Renal cortex interstitium (tissue), 15 donors: ENCODE measurements at places on chromosomes 13 and 19. TPM values are rescaled to one million over a fixed set of nuclear protein-coding genes. Genes with fewer than 3 reads are reported as not detected.

FCER2 gene
- polyA plus RNA-seq = 0.06 TPM

- no peak for DNase-seq
These were observed 30.0 kb downstream of the CEACAM1 start for GRCh38 chr19:42498169-42498757.

DNA sequence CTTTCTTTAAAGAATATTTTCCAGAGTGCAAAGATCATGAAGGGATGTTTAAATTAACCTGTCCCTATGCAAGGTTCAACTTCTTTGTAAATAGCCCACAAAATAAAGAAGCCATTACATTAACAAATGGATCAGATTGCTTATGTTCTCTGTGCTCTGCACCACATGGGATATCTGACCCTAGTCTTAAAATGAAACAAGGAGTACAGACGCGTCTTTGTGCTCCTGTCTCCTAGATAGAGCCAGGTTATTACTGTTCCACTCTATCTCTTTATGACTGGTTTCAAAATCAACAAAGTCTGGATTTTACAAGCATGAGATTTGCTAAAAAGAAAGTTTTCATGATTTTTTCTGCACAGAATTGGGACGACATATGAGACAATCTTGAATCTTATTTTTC lies 339.4 kb downstream of the KLF12 start:
- no peak for DNase-seq

GRCh38 chr13:76214001-76214400 lies 577.9 kb downstream of the LMO7 start:
- DNase-seq = no peak

- DNase-seq = no peak
These were observed 2.5 kb downstream of the TEX29 start for GRCh38 chr13:111322916-111323331.

GARIN5A gene
- 9.8 TPM for polyA plus RNA-seq

- no peak for DNase-seq
These were observed 8.8 kb downstream of the DAZAP1 start for GRCh38 chr19:1416014-1416841.

CDC42EP5 gene
- 37.1 TPM for polyA plus RNA-seq

DNA sequence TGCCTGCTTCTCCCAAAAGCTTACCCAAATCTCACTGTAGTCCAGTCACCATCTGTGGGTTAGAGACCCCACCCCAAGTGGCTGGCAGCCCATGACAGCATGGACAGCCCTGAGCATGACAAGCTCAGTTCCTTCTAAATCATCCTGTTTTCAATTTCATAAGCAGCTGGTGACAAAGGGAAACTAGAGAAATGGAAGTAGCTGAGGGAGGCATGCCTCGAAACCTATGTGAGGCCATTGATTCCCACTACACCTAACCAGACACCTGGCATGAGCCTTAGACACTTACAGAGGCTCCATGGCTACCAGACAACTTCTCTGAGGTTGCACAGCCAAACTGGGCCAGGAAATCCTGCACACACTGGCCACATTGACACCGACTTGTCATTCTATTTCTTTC lies 56.2 kb downstream of the ABCC4 start:
- no peak for DNase-seq

KCNRG gene
- 1.1 TPM for polyA plus RNA-seq

DNA sequence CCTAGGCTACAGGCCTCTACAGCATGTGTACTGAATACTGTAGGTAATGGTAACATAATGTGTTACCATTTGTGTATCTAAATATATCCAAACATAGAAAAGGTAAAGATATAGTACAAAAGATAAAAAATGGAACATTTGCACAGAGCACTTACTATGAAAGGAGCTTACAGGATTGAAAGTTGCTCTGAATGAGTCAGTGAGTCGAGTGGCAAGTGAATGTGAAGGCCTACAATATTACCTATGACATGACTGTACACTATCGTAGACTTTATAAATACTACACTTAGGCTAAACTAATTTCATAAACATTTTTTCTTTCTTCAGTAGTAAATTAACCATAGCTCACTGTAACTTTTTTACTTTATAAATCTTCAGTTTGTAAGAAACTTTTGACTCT lies 35.1 kb downstream of the LPAR6 start:
- DNase-seq = no peak

DNA sequence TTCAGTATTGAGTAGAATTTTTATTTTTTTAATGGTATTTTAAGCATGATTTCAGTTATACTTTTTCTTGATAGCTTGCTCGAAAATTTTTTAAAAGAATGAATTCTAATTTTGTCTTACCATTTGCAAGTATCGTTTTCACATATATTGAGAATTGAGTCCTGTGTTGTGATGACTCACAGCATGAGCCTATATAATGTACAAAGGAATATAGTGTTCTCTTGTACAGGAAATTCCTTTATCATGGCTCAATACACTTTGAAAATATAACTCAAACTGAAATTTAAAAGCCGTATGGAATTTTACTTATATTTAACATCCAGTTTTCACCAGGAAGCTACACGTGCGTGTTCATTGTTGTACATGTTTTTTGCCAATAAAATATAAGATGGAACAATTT lies 161.1 kb upstream of the TMTC4 start:
- no peak for DNase-seq

DNA sequence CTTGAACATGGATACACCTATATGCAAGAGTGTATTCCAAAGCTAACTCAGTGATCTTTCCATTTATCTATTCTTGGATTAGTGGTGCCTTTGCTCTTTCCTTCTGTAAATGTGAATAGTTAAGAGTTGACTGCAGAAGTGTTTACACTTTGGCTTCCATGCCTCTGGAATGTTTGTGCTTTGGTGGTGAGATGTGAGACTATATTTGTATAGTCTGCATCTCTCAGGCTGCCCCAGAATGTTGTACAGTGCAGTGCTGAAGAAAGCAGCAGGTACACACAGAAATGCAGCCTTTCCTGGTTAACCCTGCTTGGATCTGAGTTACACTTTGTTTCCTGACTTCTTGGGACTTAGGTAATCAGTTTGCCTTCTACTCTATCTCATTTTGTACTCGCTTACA lies 90.2 kb downstream of the DNAJC15 start:
- no peak for DNase-seq

DNA sequence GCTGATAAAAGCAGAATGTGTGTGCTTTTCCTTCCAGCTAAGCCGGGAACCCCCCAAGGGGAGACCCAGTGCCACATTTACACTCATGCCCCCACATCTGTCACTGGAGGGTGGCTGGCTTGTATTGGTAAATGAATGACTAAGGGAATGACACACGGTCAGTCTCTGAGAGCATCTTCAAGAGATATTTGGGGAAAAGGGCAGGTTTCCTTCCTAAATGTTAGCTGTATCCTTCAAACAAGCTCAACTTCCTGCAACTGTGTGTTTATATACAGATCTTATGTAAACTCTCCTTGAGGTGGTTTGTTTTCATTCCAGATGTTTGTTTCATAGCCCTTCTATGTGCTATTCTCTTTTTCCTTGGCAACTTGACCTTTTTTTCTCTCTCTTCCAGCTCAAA lies 192.6 kb downstream of the COL4A1 start:
- DNase-seq = no peak

- no peak for DNase-seq
These were observed 32.2 kb upstream of the MBNL2 start for GRCh38 chr13:97189928-97190327.

DNA sequence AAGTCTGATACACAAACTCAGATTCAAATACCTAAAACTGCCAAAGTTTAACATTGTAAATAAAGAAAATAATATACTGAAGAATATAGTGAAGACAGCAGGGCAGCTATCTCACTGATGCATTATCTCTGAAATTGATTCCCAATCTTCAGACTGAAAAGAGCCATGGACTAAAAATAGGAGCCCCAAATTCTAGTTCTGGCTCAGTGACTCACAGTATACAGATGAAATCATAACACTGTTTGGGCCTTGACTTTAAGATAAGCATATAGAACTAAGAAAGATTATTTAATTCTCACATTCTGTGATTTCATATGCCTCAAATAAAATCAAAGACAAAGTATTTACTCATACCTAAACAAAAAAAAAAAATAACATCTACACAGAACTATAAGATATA lies 53.9 kb downstream of the RBM26 start:
- DNase-seq = no peak
